Activated CD4-positive, alpha-beta memory T cell treated with anti-CD3 and anti-CD28 coated beads, Interleukin-2, amount 10 ng/mL, durations not matched to agents 7 days and 5 days (primary cell): ENCODE measurements at places on chromosomes 12 and 14. TPM values are rescaled to one million over a fixed set of nuclear protein-coding genes. Genes with fewer than 3 reads are reported as not detected.
A peak's percentile ranks its signal among the peaks of the same experiment; 100 is the strongest.

- DNase-seq = no peak
These were observed 405.8 kb downstream of the MED13L start for GRCh38 chr12:115871714-115872113.

DNA sequence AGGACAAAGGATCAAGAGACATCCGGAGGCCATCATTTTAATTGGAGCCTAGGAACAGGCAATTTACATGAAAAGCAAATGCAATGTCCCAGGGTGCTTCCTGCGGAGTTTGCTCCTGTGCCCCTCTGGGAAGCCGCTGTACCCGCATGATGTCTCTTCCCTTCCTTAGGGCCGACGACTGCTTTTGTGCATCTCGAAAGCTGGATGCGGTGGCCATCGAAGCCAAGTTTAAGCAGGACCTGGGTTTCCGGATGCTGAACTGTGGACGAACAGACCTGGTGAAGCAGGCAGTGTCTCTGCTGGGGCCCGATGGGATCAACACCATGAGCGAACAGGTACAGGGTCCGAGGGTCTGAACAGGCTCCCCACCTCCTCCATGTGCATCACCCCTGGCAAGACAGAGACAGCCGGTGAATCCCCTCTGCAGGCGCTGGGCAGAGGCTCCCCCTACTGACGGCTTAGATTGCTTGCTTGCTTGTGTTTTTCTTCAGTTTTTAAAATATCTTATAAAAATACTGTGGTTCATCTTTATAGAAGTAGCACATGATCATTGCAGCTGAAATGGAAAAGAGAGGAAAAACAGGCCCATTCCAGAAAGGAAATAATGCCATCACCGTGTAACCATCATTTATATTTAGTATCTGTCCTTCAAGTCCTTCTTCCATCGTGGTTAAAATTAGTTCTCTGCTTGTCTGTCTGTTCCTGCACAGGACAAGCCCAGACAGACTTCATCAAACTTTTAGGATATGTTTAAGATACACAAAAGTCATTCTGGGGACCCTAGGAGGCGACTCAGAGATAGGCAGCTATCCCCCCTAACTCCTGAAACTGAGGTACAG is 75.4 kb upstream of the PWP1 start:
- peak; percentile 30 for DNase-seq

DNA sequence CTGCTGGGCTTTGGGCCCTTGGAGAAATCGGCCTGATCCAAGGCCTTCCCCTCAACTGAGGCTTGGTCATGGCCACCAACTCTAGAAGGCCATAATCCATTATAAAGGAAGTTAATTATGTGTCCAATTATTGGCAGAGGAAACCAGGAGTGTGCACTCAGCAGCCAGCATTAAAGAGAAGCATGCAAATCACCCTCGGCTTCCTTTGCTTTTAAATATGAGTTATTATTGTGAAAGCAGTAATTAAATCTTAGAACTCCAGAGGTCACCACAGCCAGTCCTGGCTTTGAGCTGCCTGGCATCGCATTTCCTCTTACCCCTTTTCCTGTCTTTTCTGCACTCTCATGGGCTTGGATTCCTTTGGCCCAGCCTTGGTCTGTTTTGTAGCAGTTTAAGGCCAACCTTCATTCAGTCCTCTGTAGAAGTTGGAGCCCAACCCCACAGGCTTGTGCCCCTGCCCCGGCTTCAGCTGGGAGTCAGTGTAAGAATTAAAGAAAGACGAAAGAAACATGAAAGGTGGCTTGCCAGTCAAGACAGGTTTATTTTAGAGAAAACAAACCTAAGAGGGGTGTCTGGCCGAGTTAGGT is 14.7 kb upstream of the KRT86 start:
- DNase-seq = no peak

DNA sequence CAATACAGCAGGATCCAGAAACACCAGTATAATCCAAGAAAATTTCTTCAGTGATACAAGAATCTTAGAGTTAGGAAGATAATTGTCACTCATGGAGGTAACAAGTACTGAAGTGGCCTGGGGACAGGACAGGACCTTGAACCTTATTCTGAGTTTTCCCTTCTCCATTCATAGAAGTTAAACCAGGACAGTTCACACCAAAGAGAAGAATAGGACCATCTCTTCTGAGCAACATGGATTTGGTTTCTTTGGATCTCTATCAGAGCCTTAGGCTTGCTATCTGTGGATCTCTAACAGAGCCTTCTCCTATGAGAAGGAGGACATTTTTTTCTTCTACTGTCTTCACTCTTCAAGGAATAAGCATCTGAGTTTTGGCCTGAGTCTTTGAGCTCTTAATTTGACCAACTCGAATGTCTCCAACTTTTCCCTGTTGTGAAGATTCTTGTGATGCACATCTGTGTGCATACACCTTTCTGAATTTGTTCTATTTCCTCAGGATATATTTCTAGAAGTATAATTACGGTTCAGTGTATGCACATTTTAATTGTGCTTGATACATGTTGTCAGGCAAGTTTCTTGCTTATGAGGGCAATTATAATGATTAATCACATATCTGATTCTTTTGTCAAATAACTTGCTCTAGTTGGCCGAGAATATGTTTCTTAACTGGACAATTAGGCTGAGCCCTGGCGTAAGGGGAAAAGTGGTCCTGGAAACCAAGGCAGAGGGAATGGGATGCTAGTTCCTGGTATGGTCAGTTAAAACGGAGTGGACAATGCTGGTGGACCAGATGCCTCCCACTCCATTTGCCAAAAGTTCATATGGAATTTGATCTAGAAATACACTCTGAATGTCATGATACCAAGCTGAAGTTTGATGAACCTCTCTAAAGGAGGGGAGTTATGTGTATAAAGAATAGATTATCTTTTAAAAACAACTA is 6.6 kb downstream of the KRT6A start:
- DNase-seq = no peak

GRCh38 chr12:76206677-76207072 is 122.2 kb upstream of the NAP1L1 start:
- DNase-seq = no peak

Gene RNF212B
- not detected for total RNA-seq

Gene CORO1C
- total RNA-seq = 30.9 TPM

Gene TDRD9
- total RNA-seq = 0.08 TPM
